T-helper 17 cell (primary cell): ENCODE measurements at places on chromosomes 6 and 20.

DNA sequence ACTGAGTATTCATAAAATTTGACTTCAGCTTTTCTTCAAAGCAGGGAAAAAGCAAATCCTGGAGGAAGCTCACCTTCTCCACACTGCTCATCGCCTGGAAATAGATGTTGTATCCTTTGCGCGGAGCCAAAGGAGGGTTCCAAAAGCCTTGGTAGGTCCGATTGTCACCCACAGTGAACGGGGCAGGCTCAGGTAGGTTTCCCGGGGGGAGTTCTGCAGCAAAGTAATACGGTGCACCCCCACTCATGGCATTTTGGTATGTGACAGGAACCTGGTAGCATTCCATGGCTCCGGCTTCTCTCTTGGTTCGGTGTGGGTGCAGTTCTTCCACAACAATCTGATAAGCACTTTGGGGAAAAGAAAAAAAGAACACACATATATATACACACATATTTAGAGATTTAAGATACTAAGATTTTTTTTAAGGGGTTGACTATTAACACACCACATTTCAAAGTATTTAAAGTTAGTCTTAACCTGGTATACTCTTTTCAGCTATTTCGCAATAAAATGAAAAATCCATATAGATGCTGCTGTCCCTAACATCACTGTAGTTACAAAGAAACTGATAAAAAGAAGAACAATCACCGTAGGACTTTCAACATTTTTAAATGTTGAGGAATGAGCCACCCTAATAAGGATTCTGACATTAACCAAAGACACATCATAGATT, 166.7 kb upstream of the THEMIS start:
- no peak overlapping the region for H3K27ac ChIP-seq
- H3K36me3 ChIP-seq: no peaks in the 10 kb centered on the region
- no peaks in the 10 kb centered on the region for H3K27me3 ChIP-seq

DNA sequence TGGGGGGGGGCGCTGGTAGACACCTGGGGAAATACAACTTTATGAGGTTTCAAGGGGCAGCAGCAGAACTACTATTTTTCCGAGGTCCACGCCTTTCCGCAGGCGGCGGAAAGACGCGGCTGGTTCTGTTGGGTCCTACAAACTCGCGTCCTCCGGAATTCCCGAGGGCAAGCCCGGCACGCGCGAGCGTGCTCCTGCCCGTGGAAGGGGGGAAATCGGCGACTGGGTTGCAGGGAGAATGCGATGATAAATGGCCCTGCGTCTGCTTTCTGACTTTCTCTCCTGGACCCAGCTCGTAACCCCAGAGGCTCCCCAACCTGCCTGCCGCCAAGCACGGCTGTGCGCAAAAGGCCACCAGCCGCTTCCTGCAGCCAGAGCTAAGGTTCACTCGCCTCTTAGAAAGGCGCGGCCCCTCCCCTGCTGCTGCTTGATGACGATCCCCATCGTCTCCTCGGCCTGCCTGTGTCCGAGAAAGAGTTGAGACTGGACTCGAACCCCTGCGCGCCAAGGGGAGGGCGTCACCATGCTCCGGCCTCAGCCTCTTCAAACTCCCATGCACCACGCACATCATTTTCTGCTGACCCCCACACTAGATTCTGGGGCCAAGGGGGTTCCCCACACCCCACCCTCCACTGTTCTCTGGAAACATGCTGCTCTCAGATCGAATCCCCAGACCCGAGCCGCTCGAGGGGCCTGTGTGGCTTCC, 6.7 kb downstream of the FOXA2 start:
- H3K4me1 ChIP-seq: peaks cover 2% of the 10 kb centered on the region
- H3K27ac ChIP-seq: no peak overlapping the region

- peak overlapping the region; percentile 85 for H3K4me3 ChIP-seq
- peaks cover 21% of the 10 kb centered on the region for H3K4me1 ChIP-seq
- H3K27ac ChIP-seq: peak overlapping the region; percentile 97
- H3K27me3 ChIP-seq: no peaks in the 10 kb centered on the region
- no peak for DNase-seq
- no peaks in the 10 kb centered on the region for H3K36me3 ChIP-seq
These were observed 10.5 kb downstream of the PLN start for GRCh38 chr6:118558464-118559217.

GRCh38 chr6:102660303-102660702, 1266.8 kb downstream of the GRIK2 start:
- H3K27ac ChIP-seq: no peak overlapping the region
- no peaks in the 10 kb centered on the region for H3K27me3 ChIP-seq
- H3K36me3 ChIP-seq: no peaks in the 10 kb centered on the region

GRCh38 chr20:24443436-24443835, 26.0 kb upstream of the SYNDIG1 start:
- H3K36me3 ChIP-seq: no peaks in the 10 kb centered on the region
- H3K27ac ChIP-seq: no peak overlapping the region
- DNase-seq: no peak
- peaks cover 3% of the 10 kb centered on the region for H3K4me1 ChIP-seq

- no peak overlapping the region for H3K4me3 ChIP-seq
- H3K4me1 ChIP-seq: peaks cover 2% of the 10 kb centered on the region
- peaks cover 55% of the 10 kb centered on the region for H3K27me3 ChIP-seq
- no peaks in the 10 kb centered on the region for H3K36me3 ChIP-seq
- H3K27ac ChIP-seq: no peak overlapping the region
- no peak for DNase-seq
These were observed 13.0 kb downstream of the CFAP61 start for GRCh38 chr20:20065361-20065760.

- DNase-seq: peak; percentile 8
- H3K36me3 ChIP-seq: peaks cover 4% of the 10 kb centered on the region
- H3K27me3 ChIP-seq: no peaks in the 10 kb centered on the region
- H3K4me1 ChIP-seq: peaks cover 29% of the 10 kb centered on the region
- H3K27ac ChIP-seq: peak overlapping the region; percentile 99
These were observed 472 bp upstream of the PAQR8 start for GRCh38 chr6:52361414-52361944.

- no peak overlapping the region for H3K27ac ChIP-seq
- H3K27me3 ChIP-seq: no peaks in the 10 kb centered on the region
- H3K36me3 ChIP-seq: no peaks in the 10 kb centered on the region
- H3K4me3 ChIP-seq: no peak overlapping the region
- no peak for DNase-seq
- H3K4me1 ChIP-seq: no peaks in the 10 kb centered on the region
These were observed 419.7 kb downstream of the CD109 start for GRCh38 chr6:74115674-74116073.

GRCh38 chr20:60210779-60211617, 252.8 kb downstream of the CDH26 start:
- H3K36me3 ChIP-seq: no peaks in the 10 kb centered on the region
- DNase-seq: peak; percentile 20
- H3K4me3 ChIP-seq: no peak overlapping the region
- peaks cover 6% of the 10 kb centered on the region for H3K4me1 ChIP-seq
- H3K27me3 ChIP-seq: peaks cover 28% of the 10 kb centered on the region

- H3K4me3 ChIP-seq: no peak overlapping the region
- H3K27ac ChIP-seq: peak overlapping the region; percentile 9
- peaks cover 20% of the 10 kb centered on the region for H3K27me3 ChIP-seq
- H3K36me3 ChIP-seq: no peaks in the 10 kb centered on the region
These were observed 69.8 kb upstream of the SNX9 start for GRCh38 chr6:157753291-157753690.

DNA sequence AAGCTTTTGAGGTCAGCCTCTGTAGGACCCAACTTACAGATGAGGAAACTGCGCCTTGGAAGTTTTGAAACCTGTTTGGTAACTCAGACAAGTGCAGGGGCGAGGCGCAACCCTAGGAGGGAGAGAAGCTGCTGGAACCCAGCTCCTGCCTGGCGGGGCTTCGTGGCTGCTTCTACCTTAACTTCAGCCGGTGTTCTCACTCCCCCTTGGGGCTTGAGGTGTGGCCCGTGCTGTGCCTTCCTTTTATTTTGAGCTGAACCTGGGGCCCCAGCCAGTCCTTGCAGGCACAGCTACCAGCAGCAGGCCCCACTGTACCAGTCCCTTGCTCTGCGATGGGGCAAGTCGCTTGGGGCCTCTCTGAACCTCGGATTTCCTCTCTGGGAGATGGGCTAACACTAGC, 12.0 kb downstream of the RBM38 start:
- H3K4me1 ChIP-seq: peaks cover 43% of the 10 kb centered on the region
- no peak overlapping the region for H3K4me3 ChIP-seq
- H3K27ac ChIP-seq: peak overlapping the region; percentile 100
- DNase-seq: no peak
- peaks cover 3% of the 10 kb centered on the region for H3K36me3 ChIP-seq

GRCh38 chr20:51237278-51237677, 214.4 kb upstream of the KCNG1 start:
- no peak for DNase-seq
- peaks cover 3% of the 10 kb centered on the region for H3K4me1 ChIP-seq
- no peak overlapping the region for H3K4me3 ChIP-seq
- no peak overlapping the region for H3K27ac ChIP-seq
- H3K27me3 ChIP-seq: peaks cover 47% of the 10 kb centered on the region
- H3K36me3 ChIP-seq: peaks cover 2% of the 10 kb centered on the region
